ENCODE measurements at places on chromosomes 2 and 18.

- DNase-seq = no peak
Measured at GRCh38 chr2:60411295-60411694, 142.2 kb downstream of the BCL11A start.

DNA sequence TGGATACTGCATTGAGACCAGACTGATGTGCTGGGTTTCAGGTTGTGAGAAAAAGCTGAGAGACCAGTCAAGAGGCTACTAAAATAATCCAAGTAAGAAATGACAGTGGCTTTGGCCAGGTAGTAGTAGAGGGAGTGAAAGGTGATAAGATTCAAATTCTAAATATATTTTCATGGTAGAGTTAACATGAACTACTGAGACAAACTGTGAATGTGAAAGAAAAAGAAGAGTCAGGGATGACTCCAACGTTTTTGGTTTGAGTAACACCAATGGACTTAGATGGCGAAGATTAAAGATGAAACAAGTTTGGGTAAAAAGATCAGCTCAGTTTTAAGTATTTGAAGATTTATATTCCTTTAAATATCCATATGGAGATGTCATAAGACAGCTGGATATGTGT is 209.4 kb downstream of the ZEB2 start:
- DNase-seq = no peak

DNA sequence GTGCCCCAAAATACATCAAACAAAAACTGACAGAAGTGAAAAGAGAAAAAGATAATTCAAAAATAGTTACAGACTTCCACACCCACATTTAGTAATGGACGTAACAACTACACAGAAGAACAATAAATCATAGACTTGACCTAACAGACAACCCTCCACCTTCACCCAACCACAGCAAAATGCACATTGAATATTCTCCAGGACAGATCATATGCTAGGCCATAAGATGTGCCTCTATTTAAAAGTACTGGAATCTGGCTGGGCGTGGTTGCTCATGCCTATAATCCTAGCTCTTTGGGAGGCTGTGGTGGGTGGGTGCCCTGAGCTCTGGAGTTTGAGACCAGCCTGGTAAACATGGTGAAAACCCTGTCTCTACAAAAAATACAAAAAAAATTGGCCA is 20.0 kb downstream of the SLC66A2 start:
- DNase-seq = no peak

GRCh38 chr18:3212657-3213056 is 7.1 kb downstream of the MYOM1 start:
- DNase-seq = no peak

- no peak for DNase-seq
Measured at GRCh38 chr2:1673160-1673944, 71.0 kb downstream of the PXDN start.
